ENCODE measurements at places on chromosomes 2 and 18.

- DNase-seq, result no peak
Measured at GRCh38 chr2:165227571-165227970, 11.6 kb upstream of the SCN2A start.

DNA sequence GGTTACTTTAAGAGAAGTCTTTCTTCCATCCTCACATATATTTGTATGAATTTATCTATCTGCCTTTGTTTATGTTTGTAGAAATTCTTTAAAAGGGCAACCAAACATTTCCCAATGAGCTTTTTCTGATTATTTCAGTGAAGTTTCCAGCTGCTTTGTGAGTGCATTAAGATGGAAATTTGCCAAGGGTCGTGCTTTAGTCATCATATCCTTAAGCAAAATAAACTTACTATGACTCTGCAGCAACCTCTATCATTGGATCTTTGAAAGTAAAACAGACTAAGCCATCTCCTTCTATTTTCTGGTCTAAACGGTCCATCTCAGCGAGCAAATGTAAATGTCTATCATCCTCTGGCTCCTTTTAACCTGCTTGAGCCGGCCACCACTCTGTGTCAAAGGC lies 489.3 kb downstream of the SOX11 start:
- no peak for DNase-seq

DNA sequence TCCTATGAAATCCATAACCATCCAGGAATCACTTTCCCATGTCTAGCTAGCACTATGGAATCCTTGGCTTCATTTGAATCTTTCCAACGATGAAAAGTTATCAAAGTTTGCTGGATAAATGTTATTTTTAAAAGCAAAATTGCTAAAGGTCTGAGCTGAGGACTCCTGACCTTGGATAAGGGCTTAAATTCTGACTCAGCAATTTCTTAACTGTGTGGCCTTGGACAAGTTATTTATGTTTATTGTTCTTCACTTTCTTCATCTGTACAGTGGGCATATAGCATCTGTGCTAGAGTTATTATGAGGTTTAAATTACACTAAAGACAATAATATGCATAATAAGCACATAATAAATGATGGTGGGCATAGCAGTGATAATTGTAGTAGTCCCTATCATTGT lies 227.5 kb downstream of the KCNS3 start:
- DNase-seq, result no peak

- DNase-seq, result no peak
Measured at GRCh38 chr18:48003426-48004349, 73.2 kb upstream of the SMAD2 start.

DNA sequence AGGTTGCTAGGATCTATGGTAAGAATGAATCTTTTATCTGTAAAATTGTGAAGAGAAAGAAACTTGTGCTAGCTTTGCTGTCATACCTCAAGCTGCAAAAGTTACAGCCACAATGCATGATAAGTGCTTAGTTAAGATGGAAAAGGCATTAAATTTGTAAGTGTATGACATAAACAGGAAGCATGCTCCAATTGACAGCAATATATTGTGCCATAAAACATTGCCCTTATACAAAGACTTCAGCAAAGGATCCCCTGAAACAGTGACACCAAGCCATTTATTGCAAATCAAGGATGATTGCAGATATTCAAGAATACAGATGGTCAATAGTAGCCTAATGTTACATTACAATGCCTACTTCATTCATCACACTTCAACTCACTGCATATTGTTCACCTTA lies 283.1 kb downstream of the CPS1 start:
- DNase-seq, result no peak

GRCh38 chr2:1663621-1664020 lies 80.7 kb downstream of the PXDN start:
- DNase-seq, result no peak

GRCh38 chr18:53944721-53945120 lies 279.7 kb downstream of the MBD2 start:
- no peak for DNase-seq

DNA sequence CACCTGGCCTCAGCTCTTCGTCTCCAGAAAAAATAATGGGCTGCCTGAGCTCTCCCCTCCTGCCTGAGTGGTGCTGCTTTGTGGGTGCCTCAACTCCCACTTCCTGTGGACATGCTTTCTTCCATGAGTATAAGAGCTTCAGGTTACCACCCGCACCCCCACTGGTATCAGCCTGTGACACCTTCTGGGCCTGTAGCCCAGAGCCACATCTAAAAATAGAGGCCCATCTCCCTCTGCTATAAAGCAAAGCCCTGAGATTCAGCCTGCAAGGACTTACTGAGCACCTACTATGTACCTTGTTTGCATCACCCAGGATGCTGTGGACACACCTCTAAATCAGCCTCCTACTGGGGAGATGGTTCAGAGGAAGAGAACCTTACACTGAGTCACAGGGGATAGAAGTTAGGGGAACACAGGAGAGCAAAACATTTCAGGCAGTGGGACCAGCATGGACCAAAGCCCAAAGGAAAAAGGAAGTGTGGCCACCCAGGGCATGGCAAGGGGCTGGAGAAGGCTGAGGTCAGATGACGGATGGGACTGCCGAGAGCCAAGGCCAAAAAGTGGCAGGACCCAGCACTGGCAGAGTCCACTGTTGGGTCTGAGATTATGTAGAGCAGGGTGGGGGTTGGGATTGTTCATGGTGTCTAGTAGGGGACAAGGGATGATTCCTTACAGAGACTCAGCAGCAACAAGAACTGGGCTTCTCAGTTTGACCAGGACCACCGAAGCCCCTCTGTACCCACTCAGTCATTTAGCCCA lies 123.7 kb upstream of the PPP1CB start:
- DNase-seq, result no peak

- no peak for DNase-seq
Measured at GRCh38 chr2:112199188-112199587, 55.7 kb downstream of the ZC3H8 start.

GRCh38 chr2:42777883-42778805 lies 14.2 kb upstream of the OXER1 start:
- DNase-seq, result no peak

- DNase-seq, result no peak
Measured at GRCh38 chr18:61829108-61829507, 63.7 kb downstream of the RNF152 start.

GRCh38 chr18:8468921-8469335 lies 140.3 kb upstream of the RAB12 start:
- no peak for DNase-seq

DNA sequence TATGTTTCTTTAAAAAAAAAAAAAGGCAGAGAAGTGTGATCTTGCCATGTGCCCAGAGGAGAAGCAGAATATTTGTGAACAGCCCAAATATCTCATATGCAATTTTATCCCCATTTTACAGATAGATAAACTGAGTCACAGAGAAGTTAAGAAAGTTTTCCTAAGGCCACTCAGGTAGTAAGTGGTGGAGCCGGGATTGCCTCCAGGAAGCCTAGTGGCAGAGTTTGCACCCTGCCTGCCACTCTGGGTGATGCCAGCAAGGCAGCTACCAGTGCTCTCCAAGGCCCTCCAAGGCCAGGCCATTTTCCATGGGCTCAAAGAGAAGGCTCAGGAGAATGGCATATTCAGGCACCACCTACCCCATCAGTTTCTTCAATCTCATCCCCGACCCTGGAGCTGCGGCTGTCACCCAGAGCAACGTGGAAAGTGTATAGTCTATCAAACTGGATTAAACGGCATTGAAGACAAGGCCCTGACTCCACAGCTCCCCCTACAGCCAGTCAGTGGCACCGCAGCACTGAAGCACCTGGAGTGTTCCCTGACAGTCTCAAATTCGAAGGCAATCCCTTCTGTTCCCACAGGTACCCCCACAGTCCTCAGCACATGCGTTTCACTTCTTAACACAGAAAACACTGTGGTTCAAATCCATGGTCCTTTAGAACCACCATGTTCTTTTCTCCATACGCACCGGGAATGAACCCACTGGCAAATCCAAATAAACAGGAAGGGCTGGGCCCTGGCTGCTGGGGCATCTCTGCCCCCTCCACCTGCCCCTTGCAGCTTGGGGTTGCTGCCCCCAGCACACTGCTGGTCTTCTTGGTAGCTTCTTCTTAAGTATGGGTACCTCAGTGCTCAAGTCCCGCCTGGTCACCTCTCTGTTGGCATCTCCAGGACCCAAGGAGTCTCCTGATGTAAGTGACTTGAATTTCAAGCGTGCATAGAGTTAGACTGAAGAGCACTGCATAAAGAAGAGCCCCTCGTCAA lies 175.3 kb downstream of the INHBB start:
- no peak for DNase-seq

GRCh38 chr2:184938221-184938985 lies 340.1 kb downstream of the ZNF804A start:
- no peak for DNase-seq

GRCh38 chr2:152198499-152198898 lies 22.9 kb upstream of the STAM2 start:
- no peak for DNase-seq

DNA sequence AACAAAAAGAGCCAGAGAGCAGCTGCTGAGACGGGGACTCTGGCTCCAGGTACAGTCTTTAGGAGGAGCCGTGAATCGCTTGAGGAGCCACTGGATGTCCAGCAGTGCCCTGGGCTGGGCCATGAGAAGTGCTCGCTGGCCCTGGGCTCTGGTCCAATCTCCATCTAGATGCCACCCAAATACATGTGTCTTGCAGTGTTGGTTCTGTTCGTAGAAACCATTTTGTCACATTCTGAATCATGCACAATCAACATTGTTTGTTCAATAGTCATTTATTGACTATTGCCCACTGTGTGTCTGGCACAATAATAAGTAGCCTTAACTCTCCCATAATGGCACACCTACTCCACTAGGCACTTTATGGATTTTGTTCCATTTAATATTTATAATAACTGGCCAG lies 26.1 kb downstream of the TYMS start:
- DNase-seq, result no peak

GRCh38 chr2:101311696-101312017 lies 3.2 kb upstream of the RNF149 start:
- DNase-seq, result no peak

DNA sequence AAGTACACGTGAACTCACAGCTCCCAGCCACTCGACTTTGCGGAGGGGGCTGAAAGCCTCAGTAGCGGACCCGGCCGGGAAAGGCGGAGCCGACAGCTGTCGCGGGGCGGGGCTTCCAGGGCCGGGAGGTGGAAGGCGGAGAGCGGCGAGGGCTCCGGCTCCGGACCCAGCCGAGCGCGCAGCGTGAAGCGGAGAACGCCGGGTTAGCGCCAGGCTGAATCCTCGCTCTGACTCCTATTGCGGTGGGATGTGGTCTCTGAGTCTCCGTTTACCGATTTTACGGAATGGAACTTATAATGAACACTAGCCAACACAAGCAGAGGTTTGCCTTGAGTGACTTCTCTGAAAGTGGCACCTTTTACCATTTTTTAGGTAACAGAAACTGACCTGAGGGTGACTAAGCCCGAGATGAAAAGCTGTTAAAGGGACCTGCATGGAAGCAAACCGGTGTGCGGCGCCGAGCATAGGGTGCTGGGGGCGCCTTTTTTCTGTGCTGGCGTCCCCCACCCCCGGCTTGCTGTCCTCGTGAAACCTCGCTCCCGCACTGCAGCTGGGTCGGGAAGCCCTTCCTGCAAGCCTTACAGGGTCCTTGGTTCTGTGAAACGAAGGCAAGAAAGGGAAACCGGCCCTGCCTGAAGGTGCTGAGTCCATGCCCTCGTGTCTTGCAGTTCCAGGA lies 72.9 kb downstream of the EN1 start:
- DNase-seq, result no peak

DNA sequence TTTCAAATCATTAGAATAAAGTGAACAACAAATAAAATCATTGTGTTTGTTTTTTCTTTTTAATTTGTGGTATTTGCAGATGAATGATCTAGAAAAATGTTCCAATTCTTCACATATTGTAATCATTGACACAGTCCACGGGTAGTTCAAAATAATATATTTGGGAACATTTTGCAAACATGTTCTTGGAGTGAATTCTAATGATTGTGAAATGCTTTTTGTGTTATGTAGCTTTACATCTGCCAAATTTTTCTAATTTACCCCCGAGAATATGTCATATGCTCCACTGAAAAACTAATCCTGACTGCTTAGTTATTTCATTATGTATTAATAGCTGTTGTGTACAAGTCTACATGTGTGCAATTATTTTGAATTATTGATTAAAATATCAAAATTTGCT lies 1468.4 kb upstream of the NXPH2 start:
- DNase-seq, result no peak

GRCh38 chr2:71948781-71949536 lies 198.7 kb downstream of the CYP26B1 start:
- DNase-seq, result no peak

DNA sequence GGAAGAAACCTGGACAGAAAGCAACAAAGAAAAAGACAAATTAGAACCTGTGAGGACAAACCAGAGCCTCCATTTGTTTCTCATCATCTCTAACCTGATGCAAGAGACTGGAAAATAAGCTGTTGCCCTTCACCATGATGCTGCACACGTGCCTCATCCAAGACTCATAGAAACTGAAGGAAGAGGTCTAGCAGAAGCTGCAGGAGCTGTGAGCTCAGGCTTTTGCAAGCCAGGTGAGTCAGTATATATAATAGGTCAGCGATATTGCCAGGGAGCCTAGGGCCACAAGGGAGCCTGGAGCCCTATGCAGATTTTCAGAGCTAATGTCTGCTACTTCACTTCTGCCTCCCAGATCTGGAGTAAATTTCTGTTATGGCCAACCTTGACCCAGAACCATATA lies 163.1 kb downstream of the LNPK start:
- no peak for DNase-seq

DNA sequence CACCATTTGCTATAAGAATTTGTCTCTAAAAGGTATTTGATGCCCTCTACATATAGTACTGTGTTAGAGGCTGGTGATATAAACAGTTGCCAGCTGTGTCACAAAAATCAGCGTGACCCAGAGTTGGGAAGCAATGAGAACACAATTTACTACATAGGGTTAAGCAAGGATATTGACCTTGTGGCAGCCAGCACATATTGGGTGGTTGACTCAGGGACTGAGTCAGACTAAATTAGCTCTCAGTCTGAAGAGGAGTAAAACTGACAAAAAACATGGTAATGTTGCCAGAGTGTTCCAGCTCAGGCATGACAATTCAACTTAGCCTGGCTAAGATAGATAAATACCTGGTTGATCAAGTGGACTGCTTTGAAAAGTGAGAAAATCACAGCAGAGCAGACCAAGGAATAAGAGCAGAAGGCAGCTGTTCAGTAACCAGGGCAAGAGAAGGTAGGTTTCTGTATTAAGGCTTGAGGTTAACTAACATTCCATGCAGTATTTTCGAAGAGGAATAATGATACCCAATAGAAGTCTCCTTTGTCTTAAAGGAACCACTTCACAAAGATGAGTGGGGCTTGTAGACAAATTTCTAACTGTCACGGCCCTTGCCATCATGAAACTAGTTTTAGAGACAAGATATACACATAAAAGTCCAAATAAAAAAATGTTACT lies 108.2 kb upstream of the ERBB4 start:
- no peak for DNase-seq

GRCh38 chr2:105912081-105912480 lies 167.4 kb downstream of the NCK2 start:
- DNase-seq, result no peak
